ENCODE measurements at places on chromosomes 6 and 20. TPM values are rescaled to one million over a fixed set of nuclear protein-coding genes. Genes with fewer than 3 reads are reported as not detected.
A peak's percentile ranks its signal among the peaks of the same experiment; 100 is the strongest.

GRCh38 chr20:5364997-5365597 is 48.3 kb upstream of the PROKR2 start:
- no peak for DNase-seq

DNA sequence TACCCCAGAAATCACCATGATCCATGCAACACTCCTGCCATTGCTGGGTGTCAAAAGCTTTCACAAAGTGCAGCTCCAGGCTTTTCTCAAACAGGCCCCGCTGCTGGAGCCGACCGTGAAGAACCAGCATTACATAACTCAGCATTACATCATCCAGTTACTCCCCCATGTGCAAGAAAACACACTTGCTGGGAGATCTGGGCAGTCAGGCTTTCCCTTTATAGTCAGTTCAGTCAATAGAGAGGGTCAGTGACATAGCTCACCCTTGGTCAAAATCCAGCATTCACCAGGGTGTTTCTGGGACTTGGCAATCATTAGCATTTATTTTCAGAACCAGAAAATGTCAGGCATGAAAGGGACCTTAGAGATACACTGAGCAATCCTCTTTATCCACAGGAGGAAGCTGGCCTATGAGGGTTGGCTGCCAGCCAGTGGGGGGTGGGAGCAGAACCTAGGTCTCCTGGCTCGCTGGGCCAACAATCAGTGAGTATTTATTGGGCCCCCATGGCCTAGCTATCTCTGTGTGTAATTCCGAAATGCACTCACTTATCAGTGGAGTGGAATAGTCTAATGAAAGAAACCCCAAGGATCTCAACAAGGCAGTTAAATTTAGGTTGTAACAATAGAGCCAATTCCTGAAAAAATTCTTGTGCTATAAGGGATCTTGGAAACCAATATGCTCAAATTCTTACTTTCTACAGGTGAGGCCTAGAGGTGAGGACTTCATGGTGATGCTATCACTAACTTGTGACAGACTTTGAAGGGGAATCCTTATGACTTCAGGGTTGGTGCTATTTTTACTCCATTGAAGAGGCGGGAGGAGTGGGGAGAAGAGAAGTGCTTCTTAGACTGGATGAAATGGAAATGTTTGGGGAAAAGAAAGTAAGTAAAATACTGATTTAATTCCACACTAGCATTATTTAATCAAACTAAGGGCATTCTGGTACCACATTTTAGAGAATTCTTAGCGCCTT is 54.6 kb downstream of the LYRM4 start:
- peak; percentile 64 for DNase-seq

DNA sequence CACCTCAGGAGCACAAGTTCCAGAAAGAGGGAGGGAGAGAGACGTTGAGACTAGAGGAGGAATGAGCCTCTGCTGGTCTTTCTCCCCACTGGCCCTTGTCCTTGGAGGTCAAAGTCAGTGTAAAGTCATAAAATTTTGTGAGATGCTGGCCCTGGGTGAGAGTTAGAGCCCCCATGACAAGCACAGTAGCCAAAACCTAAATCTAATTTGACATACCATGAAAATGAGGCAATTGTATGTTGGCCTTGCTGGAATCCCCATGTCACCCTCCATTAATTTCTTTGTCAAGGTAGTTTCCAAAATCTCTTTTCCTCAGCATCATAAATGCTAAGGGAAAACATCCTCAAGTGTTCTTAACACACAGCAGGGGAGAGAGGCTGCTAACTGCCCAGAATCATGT is 17.6 kb upstream of the NEDD9 start:
- DNase-seq = no peak

GRCh38 chr20:60008130-60008808 is 50.0 kb downstream of the CDH26 start:
- DNase-seq = no peak

ID4 gene
- 7.3 TPM for polyA plus RNA-seq
